ENCODE measurements at places on chromosomes 2 and 18.

DNA sequence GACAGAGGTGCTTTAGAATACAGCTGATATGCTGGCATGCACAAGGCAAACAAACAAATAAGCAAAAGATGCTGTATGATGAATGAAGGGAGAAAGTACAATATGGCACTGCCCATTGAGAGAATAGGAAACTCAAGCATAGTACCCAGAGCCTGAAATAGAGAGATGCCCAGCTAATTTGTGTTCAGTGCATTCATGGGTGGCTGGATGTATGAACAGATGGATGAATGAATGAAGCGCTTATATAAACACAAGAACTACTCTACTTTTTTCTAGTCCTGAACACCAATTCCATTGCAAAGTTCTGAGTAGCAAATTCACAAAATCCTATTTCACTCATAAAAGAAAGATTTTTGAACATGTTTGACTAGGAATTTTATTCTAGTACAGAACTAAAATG lies 756.3 kb downstream of the SATB2 start:
- no peak for DNase-seq

- DNase-seq = no peak
Measured at GRCh38 chr2:40480073-40480472, 28.2 kb upstream of the SLC8A1 start.

- peak; percentile 26 for DNase-seq
Measured at GRCh38 chr2:202376460-202377206, 506 bp downstream of the BMPR2 start.

DNA sequence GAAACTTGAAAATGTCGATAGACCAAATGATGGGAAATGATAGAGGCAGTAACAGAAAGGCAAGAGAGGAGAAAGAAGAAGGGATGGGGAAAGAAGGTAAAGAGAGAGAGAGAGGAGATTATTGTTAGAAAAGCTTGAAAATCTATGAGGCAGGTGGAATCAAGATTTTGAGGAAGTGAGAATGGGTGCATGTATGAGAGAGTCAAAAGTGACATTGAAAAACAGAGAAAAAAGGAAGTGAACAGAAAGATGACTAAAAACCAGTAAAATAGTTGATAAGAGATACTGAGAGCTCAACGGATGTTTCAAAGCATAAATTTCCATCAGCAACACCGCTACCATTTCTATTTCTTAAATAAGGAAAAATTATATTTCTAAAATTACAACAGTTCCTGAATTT lies 327.4 kb upstream of the CWC22 start:
- no peak for DNase-seq

DNA sequence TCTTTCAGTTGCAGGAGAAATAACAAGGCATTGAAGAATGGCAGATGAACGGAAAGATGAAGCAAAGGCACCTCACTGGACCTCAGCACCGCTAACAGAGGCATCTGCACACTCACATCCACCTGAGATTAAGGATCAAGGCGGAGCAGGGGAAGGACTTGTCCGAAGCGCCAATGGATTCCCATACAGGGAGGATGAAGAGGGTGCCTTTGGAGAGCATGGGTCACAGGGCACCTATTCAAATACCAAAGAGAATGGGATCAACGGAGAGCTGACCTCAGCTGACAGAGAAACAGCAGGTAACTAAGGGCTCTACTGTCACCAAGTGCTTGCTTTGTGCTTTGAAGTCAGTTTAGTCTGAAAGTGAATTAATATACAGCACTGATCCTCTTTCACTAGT lies 118.5 kb upstream of the UNC80 start:
- no peak for DNase-seq

GRCh38 chr2:220552790-220553535 lies 925.5 kb downstream of the SLC4A3 start:
- DNase-seq = no peak

GRCh38 chr2:165938237-165938636 lies 15.3 kb downstream of the TTC21B start:
- DNase-seq = no peak

DNA sequence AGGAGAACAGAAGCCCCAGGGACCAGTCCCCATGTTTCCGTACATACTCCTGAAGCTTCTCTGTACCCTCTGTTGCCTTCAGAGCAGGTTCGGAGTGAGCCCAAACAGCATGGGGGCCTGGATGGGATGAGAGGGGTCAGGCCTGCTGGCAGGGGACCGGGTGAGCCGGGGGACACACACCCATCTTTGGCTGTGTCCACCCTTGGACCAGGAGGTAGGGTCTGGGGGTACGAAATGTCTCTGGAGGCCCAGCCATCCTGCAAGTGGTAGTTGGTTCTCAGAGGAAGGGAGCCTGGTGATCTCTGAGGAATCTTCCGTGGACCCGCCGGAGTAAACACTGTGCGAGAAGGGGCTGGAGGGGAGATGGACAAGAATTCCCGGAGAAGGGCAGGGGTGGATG lies 15.3 kb downstream of the FBLN7 start:
- DNase-seq = no peak

DNA sequence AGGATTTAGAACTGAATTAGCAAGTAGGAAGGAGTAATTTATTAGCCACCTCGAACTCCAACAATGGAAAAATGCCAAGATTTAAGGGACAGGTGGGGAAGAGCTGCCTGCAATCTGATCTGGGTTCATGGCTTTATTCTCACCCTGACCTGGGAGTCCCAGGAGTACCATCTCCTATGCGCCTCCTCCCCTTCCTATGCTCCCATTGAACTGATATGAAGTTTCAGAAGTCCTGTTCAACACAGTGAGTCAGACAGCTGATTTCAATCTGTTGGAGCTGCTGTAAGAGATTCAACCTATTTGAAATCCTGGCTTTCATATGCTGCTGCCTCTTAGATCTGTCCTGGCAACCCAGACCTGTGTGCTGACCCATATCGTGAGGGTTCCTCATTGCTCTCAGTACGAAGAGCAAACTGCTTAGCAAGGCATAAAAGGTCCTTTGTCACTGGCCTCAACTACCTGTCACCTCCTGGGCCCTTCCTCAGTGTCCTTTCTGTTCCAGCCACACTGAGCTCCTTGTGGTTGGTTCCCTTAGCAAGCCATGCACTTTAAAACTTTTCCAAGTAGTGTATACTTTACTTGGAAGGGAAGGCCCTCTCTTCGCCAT lies 15.9 kb upstream of the CD28 start:
- DNase-seq = no peak

GRCh38 chr2:12556762-12557161 lies 160.0 kb upstream of the TRIB2 start:
- peak; percentile 13 for DNase-seq

DNA sequence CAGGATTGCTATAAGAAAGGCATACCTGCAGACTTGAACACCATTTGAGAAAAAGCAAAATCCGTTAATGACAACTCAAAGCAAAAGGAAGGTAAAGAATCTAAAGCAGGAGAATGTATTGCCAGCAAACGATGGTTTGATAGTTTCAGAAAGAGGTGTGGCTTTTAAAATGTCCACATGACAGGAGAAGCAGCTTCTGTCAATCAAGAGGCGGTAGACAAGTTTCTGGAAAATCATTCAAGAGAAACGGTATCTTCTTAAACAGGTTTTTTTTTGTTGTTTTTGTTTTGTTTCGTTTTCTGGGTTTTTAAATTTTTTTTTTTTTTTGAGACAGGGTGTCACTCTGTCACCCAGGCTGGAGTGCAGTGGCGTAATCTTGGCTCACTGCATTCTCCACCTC lies 13.8 kb downstream of the CLEC4F start:
- DNase-seq = no peak

- no peak for DNase-seq
Measured at GRCh38 chr2:55482186-55482884, 37.2 kb upstream of the CFAP36 start.

GRCh38 chr18:61335684-61336555 lies 2.7 kb downstream of the CDH20 start:
- no peak for DNase-seq
